Glutamatergic neuron (in vitro differentiated cells): ENCODE measurements at places on chromosomes 11 and 22. TPM values are rescaled to one million over a fixed set of nuclear protein-coding genes. Genes with fewer than 3 reads are reported as not detected.
A peak's percentile ranks its signal among the peaks of the same experiment; 100 is the strongest.

- no peak overlapping the region for H3K27ac ChIP-seq
- no peaks in the 10 kb centered on the region for H3K27me3 ChIP-seq
- no peak for DNase-seq
- H3K4me3 ChIP-seq: no peak overlapping the region
Measured at GRCh38 chr22:30121960-30122359, 41.7 kb downstream of the HORMAD2 start.

DNA sequence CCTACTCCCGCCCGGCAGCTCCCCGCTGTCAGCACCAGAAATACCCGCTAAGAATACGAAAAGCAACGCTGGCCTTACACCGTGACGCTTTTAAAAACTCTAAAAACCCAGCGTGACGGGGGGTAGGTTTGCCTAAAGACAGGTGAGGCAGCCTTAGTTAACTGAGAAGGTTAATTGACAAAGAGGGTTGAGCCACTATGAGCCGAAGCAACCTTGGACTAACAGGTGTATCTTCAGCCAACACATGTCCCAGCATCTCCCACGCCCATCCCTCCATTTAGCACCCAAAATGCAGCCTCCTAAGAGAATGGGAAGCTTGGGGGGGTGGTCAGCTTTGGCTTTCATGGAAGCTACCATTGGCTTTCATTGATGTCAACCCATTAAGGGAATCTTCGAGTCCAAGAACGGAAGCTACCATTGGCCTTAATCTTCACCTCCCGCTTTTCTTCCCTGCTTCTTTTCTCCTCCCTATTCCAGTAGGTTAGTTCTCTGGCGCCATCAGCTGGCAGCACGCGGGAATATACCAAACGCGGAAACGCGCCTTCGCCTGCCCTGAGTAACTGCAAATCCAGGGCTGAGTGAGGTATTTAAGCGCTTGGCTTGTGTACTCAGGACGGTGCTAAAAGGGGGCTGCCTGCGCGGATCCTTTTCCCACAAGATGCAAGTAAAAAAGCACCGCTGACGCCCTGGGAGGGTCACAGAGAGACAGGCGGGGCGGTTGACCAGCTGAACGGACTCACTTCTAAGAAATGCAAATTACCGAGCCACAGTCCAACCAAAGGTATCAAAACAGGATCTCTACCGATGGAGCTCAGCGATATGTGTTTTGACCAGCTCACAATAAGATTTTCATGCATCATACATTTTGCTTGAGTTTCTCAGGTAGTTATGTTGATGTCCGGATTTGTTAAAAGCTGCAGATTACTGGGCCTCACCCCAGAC is 38.5 kb upstream of the GLYATL1 start:
- H3K4me3 ChIP-seq: peak overlapping the region; percentile 78
- H3K36me3 ChIP-seq: no peaks in the 10 kb centered on the region
- H3K27ac ChIP-seq: no peak overlapping the region
- H3K27me3 ChIP-seq: peaks cover 4% of the 10 kb centered on the region

DNA sequence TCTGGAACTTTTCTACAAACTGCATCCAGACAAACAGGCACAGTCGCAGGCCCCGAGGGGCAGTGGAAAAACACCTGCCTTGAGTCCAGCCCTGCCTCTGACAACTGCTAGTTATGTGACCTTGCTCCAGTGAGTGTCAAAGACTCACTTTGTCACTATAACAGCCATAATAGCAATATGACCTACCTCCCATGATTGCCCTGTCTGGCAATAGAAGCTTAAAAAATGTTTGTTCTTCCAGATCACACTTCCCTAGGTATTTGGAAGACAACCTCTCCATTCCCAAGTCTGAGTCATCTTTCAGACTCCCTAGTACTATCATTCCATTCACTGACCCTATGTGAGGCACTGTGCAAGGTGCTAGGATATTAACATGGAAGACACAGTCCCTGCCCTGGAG is 74.5 kb downstream of the RPL27A start:
- no peak overlapping the region for H3K27ac ChIP-seq
- no peaks in the 10 kb centered on the region for H3K36me3 ChIP-seq
- H3K4me1 ChIP-seq: no peaks in the 10 kb centered on the region
- H3K4me3 ChIP-seq: no peak overlapping the region

DNA sequence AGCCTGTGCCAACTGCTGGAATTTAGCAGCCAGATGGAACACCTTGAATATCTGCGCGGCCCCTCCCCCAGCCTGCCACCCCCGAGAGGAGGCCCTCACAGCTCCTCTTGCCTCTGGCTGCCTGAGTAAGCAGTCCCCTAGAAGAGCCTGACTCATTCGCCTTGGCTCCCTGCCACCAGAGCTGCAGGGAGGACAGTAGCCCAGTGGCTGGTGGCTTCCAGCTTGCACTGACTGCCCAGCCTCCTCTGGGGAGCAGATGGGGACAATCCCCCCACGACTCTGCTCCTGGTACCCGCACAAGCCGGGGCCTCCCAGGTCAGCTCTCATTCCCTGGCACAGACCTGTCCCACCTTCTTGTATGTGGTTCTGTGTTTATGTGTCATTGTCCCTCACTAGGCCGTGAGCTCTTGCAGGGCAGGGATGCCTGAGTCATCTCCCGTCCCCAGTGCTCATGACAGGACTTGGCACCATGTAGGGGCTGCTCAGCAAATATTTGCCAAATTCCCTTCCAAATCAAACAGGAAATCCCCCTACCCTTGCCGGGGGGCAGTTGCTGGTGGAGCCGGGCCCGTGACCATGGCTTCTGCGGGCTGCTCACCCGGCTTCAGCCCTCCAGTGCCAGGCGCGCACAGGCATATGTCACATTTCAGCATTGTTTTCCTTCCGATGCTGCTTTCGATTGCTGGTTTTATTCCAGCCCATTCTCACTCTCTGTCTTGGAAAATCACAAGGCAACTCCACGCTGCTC is 43.6 kb downstream of the CACNG2 start:
- no peak overlapping the region for H3K27ac ChIP-seq
- H3K27me3 ChIP-seq: no peaks in the 10 kb centered on the region
- H3K36me3 ChIP-seq: no peaks in the 10 kb centered on the region
- DNase-seq: no peak
- no peak overlapping the region for H3K4me3 ChIP-seq

DNA sequence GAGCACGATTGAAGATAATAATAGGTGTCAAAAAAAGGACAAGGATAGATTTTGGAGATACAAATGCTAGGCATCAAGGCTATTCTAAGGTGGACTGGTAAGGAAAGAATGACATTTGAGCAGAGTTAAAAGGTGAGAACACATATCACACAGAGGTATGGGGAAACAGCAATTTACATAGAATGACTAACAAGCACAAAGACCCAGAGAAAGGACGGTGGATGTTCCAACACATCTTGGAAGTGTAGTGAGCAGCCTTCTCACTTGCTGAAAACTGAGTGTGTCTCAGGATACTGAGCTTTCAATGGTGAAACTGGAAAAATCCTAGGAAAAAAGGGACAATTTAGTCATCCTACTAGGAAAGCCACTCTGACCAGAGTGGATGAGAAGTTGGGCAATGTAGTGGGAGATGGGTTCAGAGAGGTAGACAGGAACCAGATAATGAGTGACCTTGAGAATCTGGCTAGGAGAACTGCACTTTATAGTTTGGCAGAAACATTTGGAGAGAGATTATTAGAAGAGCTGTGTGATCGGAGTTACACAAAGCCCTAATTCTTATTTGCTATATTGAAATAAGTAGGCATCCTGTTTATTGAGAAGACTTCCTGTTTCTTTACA is 706.0 kb downstream of the KCNA4 start:
- no peak for DNase-seq
- H3K36me3 ChIP-seq: no peaks in the 10 kb centered on the region
- no peaks in the 10 kb centered on the region for H3K27me3 ChIP-seq
- no peak overlapping the region for H3K27ac ChIP-seq
- no peak overlapping the region for H3K4me3 ChIP-seq
- no peaks in the 10 kb centered on the region for H3K4me1 ChIP-seq

DNA sequence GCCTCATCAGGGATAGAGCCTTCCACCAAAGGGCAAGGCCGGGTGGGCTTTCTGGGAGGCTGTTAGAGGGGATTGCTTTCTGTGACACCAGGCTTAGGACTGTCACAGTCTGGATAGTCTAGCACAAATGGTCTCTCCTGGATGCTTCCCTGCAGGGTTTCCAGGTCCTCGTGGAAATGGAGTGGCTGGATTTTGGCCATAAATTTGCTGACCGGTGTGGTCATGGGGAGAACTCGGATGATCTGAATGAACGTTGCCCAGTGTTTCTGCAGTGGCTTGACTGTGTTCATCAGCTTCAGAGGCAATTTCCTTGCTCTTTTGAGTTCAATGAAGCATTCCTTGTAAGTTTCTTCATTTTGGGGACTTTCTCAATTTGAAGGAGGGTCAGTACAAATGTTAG is 67.1 kb upstream of the HORMAD2 start:
- no peak for DNase-seq
- H3K4me3 ChIP-seq: no peak overlapping the region
- peaks cover 7% of the 10 kb centered on the region for H3K27me3 ChIP-seq
- no peaks in the 10 kb centered on the region for H3K36me3 ChIP-seq

DNA sequence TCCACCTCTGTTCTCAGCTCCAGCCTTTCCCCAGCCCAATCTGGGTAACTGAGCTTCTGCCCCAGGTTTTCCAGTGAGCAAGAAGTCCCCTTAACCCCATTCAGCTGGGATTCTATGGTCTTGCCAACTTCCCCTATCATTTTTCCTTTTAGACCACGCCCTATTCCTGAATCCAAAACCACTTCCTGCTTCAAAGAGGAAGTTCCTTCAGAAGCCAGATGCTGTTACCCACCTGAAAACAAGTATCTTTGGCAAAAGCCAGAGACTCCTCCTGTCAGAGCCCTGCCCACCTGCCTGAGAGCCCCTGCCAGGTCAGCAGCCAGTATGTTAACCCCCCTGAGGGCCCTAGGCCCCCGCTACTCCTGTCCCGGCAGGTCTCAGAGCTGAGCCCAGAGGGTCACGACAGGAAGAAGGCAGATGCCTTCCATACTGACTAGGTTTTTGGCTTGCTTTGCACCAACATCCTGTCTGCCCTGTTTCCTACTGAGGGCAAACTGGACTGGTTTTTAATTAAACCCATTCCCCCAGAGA is 20.3 kb upstream of the MICAL2 start:
- no peaks in the 10 kb centered on the region for H3K36me3 ChIP-seq
- peaks cover 7% of the 10 kb centered on the region for H3K4me1 ChIP-seq
- no peak for DNase-seq
- H3K4me3 ChIP-seq: no peak overlapping the region
- no peaks in the 10 kb centered on the region for H3K27me3 ChIP-seq

- H3K27ac ChIP-seq: no peak overlapping the region
- no peak overlapping the region for H3K4me3 ChIP-seq
- no peak for DNase-seq
- peaks cover 3% of the 10 kb centered on the region for H3K27me3 ChIP-seq
- H3K4me1 ChIP-seq: no peaks in the 10 kb centered on the region
- H3K36me3 ChIP-seq: no peaks in the 10 kb centered on the region
Measured at GRCh38 chr11:60762851-60763691, 6.4 kb downstream of the MS4A15 start.

GRCh38 chr22:29503811-29504372 is 23.9 kb downstream of the NEFH start:
- no peak for DNase-seq
- H3K27ac ChIP-seq: peak overlapping the region; percentile 86
- H3K4me3 ChIP-seq: no peak overlapping the region
- H3K36me3 ChIP-seq: peaks cover 4% of the 10 kb centered on the region
- peaks cover 1% of the 10 kb centered on the region for H3K27me3 ChIP-seq
- H3K4me1 ChIP-seq: peaks cover 10% of the 10 kb centered on the region

DNA sequence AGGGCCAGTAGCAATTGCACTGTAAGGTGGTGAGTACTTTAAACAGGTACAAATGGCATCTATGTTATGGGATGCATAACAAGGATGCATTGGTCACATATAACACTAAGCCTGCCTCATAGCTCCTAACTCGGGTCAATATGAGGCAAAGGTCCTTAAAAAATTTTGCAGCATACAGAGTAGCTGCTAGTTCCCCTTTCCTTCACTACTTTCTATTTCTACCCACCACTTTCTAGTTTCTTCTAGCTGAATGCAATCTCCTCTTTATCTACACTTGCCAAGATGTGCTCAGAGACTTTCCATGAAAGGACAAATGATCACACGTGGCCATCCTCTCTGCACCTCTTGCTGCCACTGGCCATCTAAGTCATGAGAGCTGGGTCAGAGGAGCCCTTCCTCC is 9.8 kb downstream of the OR51F2 start:
- H3K4me3 ChIP-seq: no peak overlapping the region
- peaks cover 2% of the 10 kb centered on the region for H3K27me3 ChIP-seq
- DNase-seq: no peak
- H3K27ac ChIP-seq: no peak overlapping the region
- H3K36me3 ChIP-seq: no peaks in the 10 kb centered on the region
- no peaks in the 10 kb centered on the region for H3K4me1 ChIP-seq

DNA sequence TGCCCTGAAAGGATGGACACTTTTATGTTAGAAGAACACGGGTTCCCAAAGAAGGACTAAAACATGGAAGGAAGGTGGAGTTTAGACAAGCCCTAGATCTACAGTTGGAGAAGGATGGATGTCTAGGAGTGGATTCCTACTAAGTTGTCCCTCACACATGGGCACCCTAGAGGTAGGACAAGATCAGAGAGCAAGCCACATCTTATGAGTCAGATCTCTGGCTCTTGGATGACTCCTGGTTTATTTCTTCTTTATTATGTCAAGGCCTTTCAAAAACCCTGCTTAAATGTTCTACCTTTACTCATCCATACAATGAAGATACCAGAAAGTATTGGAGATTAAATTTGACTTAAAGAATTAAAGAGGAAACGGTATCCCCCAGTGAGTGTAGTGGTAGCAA is 34.4 kb downstream of the PRCP start:
- DNase-seq: no peak
- no peaks in the 10 kb centered on the region for H3K36me3 ChIP-seq
- H3K27ac ChIP-seq: no peak overlapping the region
- peaks cover 1% of the 10 kb centered on the region for H3K27me3 ChIP-seq

GRCh38 chr11:69859275-69859934 is 40.2 kb upstream of the FGF3 start:
- H3K4me3 ChIP-seq: no peak overlapping the region
- no peaks in the 10 kb centered on the region for H3K36me3 ChIP-seq
- H3K27ac ChIP-seq: no peak overlapping the region
- H3K27me3 ChIP-seq: peaks cover 2% of the 10 kb centered on the region
- DNase-seq: no peak

- H3K27me3 ChIP-seq: peaks cover 6% of the 10 kb centered on the region
- H3K4me3 ChIP-seq: no peak overlapping the region
- H3K27ac ChIP-seq: no peak overlapping the region
- no peaks in the 10 kb centered on the region for H3K4me1 ChIP-seq
Measured at GRCh38 chr22:20765938-20766337, 8.0 kb upstream of the SERPIND1 start.

- peak overlapping the region; percentile 15 for H3K4me3 ChIP-seq
- no peak for DNase-seq
- no peak overlapping the region for H3K27ac ChIP-seq
- peaks cover 17% of the 10 kb centered on the region for H3K36me3 ChIP-seq
- H3K27me3 ChIP-seq: peaks cover 10% of the 10 kb centered on the region
Measured at GRCh38 chr11:61963282-61964057, 4.0 kb downstream of the FTH1 start.

GRCh38 chr11:84292006-84292405 is 1005.8 kb upstream of the CCDC90B start:
- H3K4me1 ChIP-seq: no peaks in the 10 kb centered on the region
- no peaks in the 10 kb centered on the region for H3K27me3 ChIP-seq
- H3K36me3 ChIP-seq: no peaks in the 10 kb centered on the region
- no peak overlapping the region for H3K4me3 ChIP-seq
- H3K27ac ChIP-seq: no peak overlapping the region
- DNase-seq: no peak

GRCh38 chr11:133198438-133198837 is 333.9 kb downstream of the OPCML start:
- H3K4me1 ChIP-seq: peaks cover 4% of the 10 kb centered on the region
- H3K27me3 ChIP-seq: no peaks in the 10 kb centered on the region
- H3K27ac ChIP-seq: no peak overlapping the region
- no peak for DNase-seq
- H3K36me3 ChIP-seq: no peaks in the 10 kb centered on the region

Gene NCAM1
- 819 TPM for total RNA-seq

Gene SPON1
- 0.81 TPM for total RNA-seq

Gene OR5A1
- total RNA-seq: not detected

Gene OR4A5
- not detected for total RNA-seq
